ENCODE measurements at places on chromosomes 16 and 17.
A peak's percentile ranks its signal among the peaks of the same experiment; 100 is the strongest.

DNA sequence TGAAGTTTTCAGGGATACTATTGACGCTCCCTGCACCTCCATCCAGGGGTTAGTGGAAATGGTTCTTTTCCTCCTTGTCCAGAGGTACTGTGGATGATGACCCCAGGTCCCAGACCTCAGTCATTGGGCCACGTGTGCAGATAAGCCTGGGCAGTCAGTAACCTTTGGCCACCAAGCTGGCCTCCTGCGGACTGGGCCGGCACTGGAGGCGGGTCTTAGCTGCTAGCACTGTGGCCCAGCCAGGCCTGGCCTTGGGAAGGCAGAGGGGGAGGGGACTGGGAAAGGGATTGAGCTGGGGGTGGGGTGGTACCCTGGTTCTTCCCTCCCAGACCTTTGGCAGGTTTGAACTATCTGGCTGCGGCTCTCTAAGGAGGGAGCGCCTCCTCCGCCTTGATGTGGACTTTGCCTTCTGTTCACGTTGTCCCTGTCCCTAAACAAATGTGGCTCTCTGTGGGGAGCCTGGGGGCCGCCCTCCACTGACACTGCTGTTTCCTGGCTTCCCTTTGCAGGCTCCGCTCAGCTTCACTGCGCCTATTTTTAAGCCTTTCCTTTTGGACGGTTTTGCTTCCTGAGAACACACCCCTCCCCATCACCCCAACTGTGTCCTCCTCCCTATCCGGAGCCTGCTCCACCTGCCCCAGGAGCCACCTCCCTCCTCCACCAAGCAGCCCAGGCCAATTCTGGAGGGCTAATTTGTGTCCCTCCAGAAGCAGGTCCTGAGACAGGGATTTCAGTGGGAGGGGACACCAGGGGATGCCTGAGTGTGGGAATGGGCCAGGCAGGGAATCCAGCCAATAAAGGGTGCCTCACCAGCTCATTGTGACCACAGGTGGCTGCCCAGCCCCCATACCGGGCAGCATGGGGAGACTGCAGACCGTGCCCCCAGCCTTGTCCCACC lies 251.9 kb downstream of the SEC14L1 start:
- DNase-seq: no peak

DNA sequence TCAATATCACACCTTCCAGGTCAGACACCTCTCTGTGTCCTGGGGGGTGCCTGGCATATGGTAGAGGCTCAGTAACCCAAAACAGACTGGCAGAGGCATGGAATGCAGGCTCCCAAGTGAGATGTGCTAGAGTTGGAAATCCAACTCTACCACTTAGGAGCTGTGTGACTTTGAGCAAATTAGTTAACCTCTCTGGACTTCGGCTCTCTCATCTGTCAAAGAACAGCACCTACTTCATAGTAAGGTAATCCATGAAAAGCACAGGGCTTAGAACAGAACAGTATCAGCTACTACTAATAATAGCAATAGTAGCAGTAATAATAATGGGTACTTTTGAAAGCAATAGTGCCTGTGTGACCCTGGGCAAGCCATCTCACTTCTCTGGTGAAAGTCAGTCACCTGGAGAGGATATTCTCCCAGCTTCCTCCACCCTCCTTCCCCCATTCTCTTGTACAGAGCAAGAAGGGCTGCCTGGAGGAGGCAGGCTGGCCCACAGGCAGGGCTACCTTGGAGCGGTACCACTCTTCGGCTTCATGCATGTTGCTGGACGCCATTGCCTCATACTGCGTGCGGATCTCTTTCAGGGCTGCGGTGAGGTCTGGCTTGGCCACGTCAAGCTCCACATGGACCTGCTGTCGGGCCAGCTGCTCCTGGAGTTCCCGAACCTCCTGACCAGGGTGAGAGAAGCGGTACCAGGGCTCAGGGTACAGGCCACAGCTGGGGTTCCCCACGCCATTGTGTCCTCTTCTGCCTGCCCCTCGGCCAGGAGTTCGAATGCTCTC lies 2.3 kb downstream of the GFAP start:
- DNase-seq: no peak

- DNase-seq: no peak
Measured at GRCh38 chr17:72618001-72618509, 474.4 kb downstream of the SLC39A11 start.

- no peak for DNase-seq
Measured at GRCh38 chr16:77057161-77057774, 133.7 kb upstream of the MON1B start.

GRCh38 chr16:56191835-56192634 lies 746 bp downstream of the GNAO1 start:
- no peak for DNase-seq

DNA sequence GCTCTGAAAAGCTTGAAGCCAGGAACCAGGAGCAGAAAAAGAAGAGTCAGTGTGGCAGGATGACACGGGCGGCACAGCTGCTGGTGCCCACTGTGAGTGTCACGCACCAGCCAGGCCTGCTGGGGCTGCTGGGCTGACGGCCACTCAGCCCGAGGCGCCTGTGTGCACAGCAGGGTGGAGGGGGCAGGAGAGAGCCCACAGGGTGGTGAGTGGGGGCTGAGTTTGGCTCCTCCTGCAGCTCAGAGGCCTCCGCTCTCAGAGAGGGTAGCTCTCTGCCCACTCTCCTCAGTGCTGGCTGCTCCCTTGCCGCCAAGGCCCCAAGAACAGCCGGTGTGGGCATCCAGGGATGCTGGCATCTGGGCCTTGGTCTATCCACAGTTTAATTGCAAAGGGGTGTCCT lies 59.6 kb downstream of the GSG1L start:
- no peak for DNase-seq

GRCh38 chr17:48907713-48908046 lies 527 bp upstream of the UBE2Z start:
- no peak for DNase-seq

DNA sequence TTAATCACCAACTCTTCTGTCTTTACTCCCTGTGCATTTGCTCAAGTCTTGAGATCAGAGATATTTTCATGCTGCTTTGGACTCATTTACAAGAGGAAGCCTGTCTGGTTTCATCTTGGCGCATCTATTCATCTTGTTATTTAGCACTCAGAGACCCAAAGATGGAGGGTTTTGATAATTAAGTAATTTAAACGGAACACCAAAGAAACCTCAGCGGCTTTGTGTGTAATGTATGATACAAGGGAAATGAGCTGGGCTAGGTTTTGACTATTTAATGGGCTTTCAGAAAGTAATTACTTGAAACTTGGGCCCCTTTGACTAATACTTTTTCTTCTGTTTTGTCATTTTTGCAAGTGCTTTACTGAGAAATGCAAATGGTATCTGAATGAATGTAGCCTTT lies 66.2 kb upstream of the CACNG3 start:
- peak; percentile 85 for DNase-seq

- DNase-seq: no peak
Measured at GRCh38 chr16:10332775-10333174, 53.1 kb upstream of the ATF7IP2 start.

GRCh38 chr17:67509390-67510287 lies 132.6 kb downstream of the PITPNC1 start:
- DNase-seq: no peak

- no peak for DNase-seq
Measured at GRCh38 chr16:50573947-50574744, 25.9 kb downstream of the NKD1 start.

DNA sequence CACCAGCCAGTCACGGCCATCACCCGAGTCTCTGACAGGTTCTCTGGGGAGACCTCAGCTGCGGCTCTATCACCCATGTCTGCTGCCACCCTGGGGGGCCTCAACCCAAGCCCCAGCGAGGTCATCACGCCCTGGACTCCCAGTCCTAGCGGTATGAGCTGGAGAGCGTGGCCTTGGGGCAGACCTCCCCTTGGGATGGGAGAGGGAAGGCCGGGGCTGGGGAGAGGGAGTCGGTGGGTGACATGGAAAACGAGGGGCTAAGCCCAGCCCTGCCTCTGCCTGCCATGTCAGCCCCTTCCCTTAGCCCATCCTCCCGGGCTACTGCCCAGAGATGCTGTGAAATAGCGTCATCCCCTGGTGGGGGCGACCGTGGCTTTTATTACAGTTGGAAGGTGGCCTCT lies 8.7 kb downstream of the SMTNL2 start:
- DNase-seq: no peak

GRCh38 chr16:31216422-31217135 lies at the start of gene PYDC1:
TSS of gene PYDC1 (minus strand) at chr16:31217135. CDS start at chr16:31217028, 107 bp downstream.
- DNase-seq: no peak

DNA sequence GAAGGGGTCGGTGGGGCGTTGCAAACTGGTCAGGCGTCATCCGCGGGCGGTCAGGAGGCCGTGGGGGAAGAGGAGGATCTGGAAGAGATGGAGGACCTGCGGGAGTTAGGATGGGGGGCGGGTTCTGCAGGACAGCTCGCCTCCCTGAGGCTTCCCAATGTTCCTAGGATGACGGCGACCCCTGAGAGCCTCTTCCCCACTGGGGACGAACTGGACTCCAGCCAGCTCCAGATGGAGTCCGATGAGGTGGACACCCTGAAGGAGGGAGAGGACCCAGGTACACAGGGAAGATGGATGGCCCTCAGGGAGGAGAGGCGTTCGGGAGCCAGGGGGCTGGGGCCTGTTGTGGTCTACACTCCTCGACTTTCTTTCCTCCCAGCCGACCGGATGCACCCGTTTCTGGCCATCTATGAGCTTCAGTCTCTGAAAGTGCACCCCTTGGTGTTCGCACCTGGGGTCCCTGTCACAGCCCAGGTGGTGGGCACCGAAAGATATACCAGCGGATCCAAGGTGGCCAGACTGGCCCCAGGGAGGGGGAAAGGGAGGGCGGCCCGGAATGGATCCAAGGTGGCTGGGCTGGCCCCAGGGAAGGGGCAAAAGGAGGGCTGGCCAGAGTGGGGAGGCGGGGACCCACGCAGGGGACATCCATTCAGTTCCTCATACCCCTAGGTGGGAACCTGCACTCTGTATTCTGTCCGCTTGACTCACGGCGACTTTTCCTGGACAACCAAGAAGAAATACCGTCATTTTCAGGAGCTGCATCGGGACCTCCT lies 839 bp downstream of the PLD2 start:
- DNase-seq: no peak

DNA sequence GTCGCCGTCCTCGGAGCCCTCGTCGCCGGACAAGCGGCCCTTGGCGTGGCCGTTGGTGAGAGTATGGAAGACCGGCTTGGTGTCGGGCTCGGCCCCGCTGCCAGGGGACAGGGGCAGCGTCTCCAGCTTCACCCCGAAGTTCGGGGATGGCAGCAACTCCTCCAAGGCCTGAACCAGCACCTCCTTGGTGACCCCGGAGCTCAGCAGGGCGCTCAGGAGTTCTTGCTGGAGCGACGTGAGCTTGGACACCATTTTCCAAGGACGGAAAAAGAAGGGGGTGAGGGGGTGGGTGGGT lies 279 bp downstream of the HNF1B start:
- no peak for DNase-seq

GRCh38 chr17:9173386-9173983 lies 152.2 kb downstream of the NTN1 start:
- no peak for DNase-seq

- peak; percentile 2 for DNase-seq
Measured at GRCh38 chr17:33234930-33235685, 58.0 kb downstream of the ASIC2 start.

DNA sequence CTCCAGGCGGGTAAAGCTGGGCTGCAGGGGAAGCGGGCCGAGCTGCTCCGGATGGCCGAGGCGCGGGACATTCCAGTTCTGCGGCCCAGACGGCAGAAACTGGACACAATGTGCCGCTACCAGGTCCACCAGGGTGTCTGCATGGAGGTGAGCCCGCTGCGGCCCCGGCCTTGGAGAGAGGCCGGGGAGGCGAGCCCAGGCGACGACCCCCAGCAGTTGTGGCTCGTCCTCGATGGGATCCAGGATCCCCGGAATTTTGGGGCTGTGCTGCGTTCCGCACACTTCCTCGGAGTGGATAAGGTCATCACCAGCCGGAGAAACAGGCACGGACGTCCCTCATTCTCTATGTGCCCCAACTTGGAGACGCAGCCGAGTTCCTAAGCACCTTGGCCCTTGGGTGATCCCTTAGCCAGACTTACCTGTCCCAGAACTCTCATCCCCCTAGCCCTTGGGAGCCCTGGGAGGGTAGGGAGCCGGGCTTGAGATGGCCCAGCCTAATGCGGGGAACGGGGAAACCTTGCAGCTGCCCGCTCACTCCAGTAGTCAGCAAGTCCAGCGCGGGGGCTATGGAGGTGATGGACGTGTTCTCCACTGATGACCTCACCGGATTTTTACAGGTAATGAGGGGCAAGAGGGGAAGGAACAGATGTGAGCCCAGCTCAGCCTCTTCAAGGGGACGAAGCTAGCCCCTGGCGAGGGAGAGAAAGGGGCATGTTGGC lies 806 bp downstream of the MRM1 start:
- no peak for DNase-seq

DNA sequence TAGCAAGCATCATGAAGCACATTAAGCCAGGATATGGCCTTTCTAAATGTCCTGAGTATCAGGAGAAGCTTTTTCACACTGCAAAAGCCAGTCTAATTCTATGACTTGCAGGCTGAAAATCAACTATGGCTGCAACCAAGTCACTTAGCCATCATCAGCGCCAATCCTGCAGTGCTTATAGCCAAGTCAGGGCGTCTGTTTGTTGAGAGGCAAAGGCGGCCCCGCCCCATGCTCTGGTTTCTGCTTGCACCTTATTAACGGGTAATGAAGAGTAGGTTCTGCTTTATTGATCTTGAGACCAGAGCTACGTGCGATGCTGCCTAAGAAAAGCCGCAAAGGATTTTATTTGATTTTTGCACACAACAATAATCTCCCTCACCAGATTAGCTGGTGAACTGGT lies 88.4 kb downstream of the CDH13 start:
- DNase-seq: no peak

- no peak for DNase-seq
Measured at GRCh38 chr16:59632276-59632855, 898.2 kb upstream of the GOT2 start.
